ENCODE measurements at places on chromosomes 5 and 9. TPM values are rescaled to one million over a fixed set of nuclear protein-coding genes. Genes with fewer than 3 reads are reported as not detected.

FKBP15 gene
- total RNA-seq, result 14.6 TPM

NEUROG1 gene
- not detected for total RNA-seq

PCDHA9 gene
- not detected for total RNA-seq

PCDHB16 gene
- 0.54 TPM for total RNA-seq

LCN12 gene
- not detected for total RNA-seq

KCNV2 gene
- total RNA-seq, result not detected

AMBP gene
- not detected for total RNA-seq

CIZ1 gene
- total RNA-seq, result 40.0 TPM

C7 gene
- 1,610 TPM for total RNA-seq

LRRC19 gene
- not detected for total RNA-seq

TEX48 gene
- not detected for total RNA-seq

PCDHB15 gene
- 1.8 TPM for total RNA-seq

CLIC3 gene
- 4.7 TPM for total RNA-seq

SPOCK1 gene
- total RNA-seq, result 123 TPM

RANBP17 gene
- 16.2 TPM for total RNA-seq

Measured in cardiac atrium fibroblast (primary cell).